HFF-Myc (cell line): ENCODE measurements at places on chromosomes 1 and 21.

DNA sequence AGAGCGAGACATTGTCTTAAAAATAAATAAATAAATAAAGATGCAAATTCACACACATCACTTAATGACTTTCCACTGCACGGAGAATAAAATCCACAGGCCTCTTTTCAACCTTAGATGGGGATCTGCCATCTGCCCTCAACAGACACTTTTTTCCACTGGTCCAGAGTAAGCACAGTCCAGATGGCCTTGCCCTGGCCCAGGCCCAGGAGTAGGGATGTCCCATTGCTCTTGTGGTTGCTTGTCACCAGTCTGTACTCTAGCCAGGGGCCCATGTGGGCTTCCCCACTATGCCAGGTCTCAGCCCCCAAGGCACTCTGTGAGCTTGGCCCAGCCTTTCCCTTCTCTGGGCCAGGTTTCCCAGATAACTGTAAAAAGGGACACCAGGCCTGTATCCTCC, 17.4 kb downstream of the PLOD1 start:
- no peak for DNase-seq

DNA sequence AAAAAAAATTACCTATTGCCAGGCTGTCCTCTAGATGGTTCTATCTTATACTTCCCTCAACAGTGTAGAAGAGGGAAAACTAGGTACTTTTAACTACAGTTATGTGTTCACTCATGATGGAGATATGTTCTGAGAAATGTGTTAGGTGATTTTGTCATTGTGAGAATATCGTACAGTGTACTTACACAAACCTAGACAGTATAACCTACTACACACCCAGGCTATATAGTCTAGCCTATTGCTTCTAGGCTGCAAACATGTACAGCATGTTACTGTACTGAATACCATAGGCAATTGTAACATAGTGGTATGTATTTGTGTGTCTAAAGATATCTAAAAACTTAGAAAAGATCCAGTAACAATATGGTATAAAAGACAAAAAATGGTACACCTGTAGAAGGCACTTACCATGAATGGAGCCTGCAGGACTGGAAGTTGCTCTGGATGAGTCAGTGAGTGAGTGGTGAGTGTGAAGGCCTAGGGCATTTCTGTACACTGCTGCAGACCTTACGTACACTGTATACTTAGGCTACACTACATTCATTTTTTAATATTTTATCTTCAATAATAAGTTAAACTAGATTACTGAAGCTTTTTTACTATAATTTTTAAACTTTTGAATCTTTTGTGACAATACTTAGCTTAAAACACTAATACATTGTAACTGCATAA, 13.2 kb downstream of the MGST3 start:
- DNase-seq: no peak

GRCh38 chr1:165408518-165408917, 36.4 kb downstream of the RXRG start:
- peak; percentile 58 for DNase-seq

DNA sequence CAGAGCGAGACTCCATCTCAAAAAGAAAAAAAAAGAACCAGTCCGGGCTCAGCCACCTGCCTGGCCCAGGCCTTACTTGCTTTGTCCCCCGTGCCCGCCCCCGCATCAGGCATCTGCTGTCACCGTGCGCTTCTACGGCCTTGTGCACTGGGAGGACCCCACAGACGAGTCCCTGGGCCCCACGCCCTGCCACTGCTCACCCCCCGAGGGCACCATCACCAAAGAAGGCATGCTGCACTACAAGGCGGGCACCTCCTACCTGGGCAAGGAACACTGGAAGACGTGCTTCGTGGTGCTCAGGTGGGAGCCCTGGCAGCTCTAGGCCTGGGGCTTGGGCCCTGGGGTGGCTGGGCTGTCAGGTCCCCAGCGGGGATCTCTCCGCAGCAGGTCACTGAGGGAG, 5.6 kb upstream of the SLC25A34 start:
- no peak for DNase-seq

GRCh38 chr1:96634883-96635282, 86.7 kb upstream of the PTBP2 start:
- DNase-seq: no peak

- DNase-seq: no peak
Measured at GRCh38 chr1:41981796-41982195, 63.1 kb upstream of the HIVEP3 start.

DNA sequence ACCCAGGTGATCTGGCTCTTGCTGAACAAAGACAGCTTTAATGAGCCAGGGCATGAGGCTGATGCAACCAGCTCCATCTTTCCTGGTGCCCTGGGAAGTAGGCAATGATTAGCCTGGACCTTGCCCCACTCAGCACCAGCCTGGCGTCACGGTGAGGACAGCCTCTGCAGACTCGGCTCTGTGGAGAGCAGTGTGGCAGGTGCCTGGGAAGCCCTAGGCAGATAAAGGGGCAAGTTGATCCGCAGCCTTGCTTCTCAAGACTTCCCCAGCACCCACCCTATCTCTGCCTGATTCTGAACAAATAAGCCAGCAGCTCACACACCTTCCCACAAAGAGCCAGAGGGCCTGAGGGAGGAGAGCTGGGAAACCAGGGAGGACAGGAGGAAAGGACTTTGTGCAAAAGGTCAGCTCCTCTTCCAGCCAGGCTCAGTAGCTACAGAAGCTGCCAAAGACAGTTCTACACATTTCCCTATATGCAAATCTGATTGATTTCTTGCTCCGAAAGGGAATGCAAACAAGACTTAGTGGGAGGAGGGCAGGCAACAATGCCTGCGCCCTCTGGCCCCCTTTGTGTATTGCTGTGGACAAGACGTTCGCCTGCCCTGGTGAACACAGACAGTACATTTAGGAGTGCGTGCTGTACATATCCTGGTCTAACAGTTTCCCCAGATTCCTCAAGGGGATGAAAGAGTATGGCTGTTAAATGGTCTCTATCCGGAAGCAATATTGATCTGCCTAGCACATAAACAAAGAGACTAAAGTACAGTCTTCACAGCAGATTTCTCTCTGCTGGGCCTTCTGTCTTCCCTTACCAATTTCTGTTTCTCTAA, 63.8 kb downstream of the BCAR3 start:
- no peak for DNase-seq

DNA sequence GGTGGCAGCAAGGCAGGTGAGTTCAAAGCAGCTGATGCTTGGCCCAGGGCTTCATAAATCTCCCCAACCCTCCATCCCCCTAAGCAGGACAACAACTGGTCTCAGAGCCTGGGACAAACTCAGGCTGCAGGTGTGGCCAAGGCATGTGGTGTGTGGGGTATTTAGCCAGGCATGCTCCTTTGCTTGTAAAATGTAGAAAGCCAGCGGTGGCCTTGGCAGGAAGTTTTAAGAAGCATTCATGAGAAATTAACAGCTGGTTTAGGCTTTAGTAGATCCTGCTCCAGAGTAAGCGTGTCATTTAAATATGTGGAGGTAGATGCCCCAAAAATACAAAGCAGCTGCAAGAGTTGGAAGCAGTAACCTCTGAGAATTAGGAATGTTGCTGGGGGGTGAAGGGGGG, 44.8 kb downstream of the NTPCR start:
- no peak for DNase-seq

- no peak for DNase-seq
Measured at GRCh38 chr21:21858502-21859334, 860.5 kb downstream of the NCAM2 start.

DNA sequence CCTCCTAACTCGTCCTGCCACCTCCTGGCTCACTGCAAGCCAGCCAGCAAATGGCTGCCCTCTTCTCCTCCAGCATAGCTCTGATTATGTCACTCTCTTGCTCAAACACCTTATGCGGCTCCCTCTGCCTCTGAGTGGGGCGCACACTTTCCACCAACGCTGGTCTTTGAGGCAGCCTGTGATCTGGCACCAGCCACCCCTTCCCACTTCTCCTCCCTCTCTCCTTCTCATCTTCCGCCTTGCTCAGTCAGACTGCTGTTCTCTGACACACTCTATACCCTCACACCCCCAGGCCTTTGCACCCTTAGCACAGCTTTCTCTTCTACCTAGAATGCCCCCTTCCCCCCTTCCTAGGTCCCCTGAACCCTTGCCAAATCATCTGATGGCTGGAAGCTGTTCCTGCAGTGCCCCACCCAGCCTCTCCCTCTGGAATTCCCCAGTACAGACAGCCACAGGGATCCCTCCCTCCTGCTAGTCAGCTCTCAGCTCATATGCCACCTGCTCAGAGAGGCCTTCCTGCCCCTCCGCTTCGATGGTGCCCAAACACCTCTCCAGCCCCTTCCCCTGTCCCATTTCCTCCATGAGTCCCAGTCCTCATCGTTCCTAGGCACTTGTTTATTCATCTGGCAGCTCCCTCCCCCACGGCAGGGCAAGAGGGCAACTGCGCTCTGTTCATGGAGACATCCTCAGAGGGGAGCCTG, 21.7 kb upstream of the PEF1 start:
- DNase-seq: peak; percentile 25

DNA sequence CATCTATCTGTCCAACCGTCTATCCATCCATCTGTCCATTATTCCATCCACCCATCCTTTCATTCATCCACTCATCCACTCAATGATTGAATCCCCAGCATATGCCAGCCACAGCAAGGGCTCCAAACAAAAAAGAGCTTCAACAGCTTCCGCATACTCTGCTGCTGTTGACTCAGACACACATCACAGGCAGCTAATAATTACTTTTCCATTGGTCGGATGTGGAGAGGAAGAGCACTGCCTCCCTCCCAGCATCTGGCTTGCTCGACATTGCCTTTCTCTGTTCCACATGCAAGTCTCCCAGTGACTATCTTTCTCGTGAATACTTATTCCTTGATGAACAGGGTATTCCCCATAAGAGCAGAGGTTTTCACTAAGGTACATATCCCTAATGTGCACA, 176.5 kb downstream of the HIVEP3 start:
- no peak for DNase-seq

- no peak for DNase-seq
Measured at GRCh38 chr1:24186993-24187790, at the start of gene IFNLR1. TSS of gene IFNLR1 (minus strand) at chr1:24187289. CDS start at chr1:24187248, 41 bp downstream.

GRCh38 chr1:91900562-91900961, 14.6 kb upstream of the TGFBR3 start:
- DNase-seq: no peak

GRCh38 chr1:20493839-20494608, 8.0 kb upstream of the CAMK2N1 start:
- peak; percentile 88 for DNase-seq

DNA sequence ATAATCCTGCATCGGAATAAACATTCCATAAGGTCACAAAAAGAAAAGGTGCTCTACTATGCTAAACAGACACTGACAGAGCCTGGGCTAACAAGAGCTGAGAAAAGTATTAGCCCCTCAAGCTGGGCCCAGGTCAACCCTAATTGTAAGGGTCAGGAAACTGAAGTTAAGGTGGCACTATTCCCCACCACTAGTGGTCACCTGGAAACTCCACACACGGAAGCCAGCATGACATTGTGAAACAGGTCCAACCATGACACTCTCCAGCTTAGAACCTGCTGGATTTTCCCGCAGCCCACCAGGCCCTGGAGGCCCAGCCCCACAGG, 1.2 kb downstream of the PTTG1IP start:
- no peak for DNase-seq

GRCh38 chr1:1914971-1915692, at the start of gene CALML6:
TSS of gene CALML6 (plus strand) at chr1:1915260. CDS start at chr1:1915281, 21 bp downstream.
- no peak for DNase-seq

GRCh38 chr1:56430141-56430839, 149.1 kb downstream of the PLPP3 start:
- DNase-seq: no peak

DNA sequence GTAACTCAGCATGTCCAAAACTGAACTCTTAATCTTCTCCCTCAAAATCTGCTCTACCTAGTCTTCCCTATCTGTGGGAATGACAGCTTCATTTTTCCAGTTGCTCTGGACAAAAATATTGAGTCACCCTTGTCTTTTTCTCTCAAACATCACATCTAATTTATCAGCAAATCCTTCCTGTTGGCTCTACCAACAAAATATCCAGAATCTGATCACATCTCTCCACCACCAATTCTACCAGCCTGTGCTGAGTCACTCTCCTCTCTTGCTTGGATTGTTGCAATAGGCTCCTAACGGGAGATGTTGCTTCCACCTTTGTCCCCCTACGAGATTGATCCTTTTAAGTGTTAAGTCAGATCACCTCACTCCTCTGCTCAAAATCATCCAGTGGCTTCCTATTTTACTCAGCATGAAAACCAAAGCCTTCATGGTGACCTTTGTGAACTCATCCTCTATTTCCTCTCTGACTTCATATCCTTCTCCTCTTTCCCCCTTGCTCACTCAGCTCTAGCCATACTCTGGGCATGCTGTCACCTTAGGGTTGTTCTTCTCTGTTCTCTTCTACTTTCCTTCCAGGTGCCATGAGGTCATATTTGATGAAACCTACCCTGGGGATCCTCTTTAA, 21.5 kb upstream of the SMYD2 start:
- DNase-seq: no peak

- no peak for DNase-seq
Measured at GRCh38 chr1:43449708-43450069, 4.0 kb downstream of the HYI start.

- no peak for DNase-seq
Measured at GRCh38 chr1:170520601-170521000, 11.4 kb upstream of the GORAB start.

GRCh38 chr21:36773995-36774394, 75.1 kb downstream of the SIM2 start:
- no peak for DNase-seq

- DNase-seq: no peak
Measured at GRCh38 chr1:26281971-26282370, 2.1 kb downstream of the SH3BGRL3 start.

- DNase-seq: no peak
Measured at GRCh38 chr1:62176597-62177312, 17.9 kb upstream of the L1TD1 start.

DNA sequence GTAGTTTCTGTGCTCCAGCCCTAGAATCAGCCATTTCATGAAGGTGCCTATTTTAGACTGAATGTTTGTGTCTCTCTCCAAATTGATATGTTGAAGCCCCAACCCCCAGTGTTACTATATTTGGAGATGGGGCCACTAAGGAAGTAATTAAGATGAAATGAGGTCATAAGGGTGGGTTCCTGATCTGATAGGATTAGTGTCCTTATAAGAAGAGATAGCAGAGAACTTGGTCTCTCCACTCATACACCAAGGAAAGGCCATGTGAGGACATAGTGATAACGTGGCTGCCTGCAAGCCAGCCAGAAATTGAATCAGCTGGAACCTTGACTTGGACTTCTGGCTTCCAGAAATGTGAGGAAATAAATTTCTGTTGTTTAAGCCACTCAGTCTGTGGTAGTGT, 12.3 kb downstream of the RAVER2 start:
- no peak for DNase-seq

GRCh38 chr1:3732434-3733093, 19.7 kb upstream of the CCDC27 start:
- no peak for DNase-seq

- DNase-seq: no peak
Measured at GRCh38 chr1:224617410-224618355, 1.6 kb downstream of the CNIH3 start.

GRCh38 chr1:24564695-24565094, 8.8 kb downstream of the NCMAP start:
- DNase-seq: no peak
